ENCODE measurements at places on chromosomes 1 and 21.

DNA sequence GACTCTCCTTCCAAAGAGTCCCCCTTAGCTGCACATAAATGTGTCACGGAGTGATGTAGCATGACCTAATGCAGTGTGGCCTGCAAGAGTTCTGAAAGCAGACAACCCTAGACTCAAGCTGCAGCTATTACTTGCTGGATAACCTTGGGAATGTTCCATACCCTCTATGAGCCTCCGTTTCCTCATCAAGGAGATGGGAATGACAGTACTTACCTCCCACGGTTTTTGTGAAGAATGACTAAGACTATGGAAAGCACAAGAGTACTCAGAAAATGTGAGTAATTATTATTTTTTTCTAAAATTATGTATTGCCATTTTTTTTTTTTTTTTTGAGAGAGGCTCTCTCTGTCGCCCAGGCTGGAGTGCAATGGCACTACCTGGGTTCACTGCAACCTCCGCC lies 3.0 kb downstream of the TTC39A start:
- DNase-seq = peak; percentile 27

DNA sequence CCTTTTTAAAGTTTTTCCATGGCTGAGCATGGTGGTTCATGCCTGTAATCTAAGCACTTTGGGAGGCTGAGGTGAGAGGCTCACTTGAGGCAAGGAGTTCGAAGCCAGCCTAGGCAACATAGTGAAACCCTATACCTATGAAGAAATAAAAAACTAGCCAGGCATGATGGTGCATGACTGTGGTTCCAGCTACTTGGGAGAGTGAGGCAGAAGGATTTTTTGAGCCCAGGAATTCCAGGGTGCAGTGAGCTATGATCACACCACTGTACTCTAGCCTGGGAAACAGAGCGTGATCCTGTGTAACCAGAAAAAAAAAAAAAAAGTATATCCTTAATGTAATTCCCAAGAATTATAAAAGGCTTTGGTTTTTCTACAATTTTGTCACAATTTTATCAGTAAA lies 17.4 kb downstream of the DEPDC1 start:
- DNase-seq = no peak

DNA sequence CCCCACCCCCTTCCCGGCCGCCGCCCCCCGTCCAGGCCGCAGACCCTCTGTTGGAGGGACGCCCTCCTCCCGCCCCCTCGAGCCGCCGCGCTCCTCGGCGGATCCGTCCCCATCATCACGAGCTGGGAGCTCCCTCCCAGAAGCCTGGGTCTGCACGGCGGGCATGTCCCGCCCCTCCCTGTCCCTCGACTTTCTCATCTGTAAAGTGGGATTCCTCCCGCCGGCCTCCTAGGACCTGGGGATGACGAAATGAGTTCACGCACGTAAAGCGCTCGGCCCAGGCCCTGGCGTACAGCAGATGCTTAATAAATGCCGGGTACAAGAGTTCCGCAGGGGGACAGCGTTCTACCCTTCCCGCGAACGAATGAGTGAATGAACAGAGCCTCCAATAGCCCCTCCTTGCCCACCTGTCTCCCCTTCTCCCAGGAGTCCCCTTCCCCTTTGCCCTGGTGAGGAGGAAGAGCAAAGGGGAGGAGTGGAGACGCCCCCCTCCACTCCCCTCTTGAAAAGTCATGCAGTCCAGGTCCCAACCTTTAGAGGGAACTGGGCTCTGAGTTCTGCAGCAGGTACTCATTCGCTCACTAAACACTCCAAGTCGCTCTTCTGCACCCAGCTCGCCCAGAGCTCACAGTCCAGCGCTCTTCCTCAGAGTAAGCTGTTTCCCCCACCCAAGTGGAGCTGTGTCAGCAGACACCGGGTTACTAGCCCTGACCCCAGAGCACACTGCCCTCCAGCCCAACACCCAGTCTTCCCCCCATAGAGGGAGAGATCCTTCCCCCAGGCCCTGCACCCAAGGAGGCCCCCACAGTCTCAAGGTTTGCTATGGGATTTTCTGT lies 16.8 kb downstream of the RAP1GAP start:
- DNase-seq = no peak

- no peak for DNase-seq
These were observed 10.4 kb downstream of the TDRKH start for GRCh38 chr1:151779852-151780251.

DNA sequence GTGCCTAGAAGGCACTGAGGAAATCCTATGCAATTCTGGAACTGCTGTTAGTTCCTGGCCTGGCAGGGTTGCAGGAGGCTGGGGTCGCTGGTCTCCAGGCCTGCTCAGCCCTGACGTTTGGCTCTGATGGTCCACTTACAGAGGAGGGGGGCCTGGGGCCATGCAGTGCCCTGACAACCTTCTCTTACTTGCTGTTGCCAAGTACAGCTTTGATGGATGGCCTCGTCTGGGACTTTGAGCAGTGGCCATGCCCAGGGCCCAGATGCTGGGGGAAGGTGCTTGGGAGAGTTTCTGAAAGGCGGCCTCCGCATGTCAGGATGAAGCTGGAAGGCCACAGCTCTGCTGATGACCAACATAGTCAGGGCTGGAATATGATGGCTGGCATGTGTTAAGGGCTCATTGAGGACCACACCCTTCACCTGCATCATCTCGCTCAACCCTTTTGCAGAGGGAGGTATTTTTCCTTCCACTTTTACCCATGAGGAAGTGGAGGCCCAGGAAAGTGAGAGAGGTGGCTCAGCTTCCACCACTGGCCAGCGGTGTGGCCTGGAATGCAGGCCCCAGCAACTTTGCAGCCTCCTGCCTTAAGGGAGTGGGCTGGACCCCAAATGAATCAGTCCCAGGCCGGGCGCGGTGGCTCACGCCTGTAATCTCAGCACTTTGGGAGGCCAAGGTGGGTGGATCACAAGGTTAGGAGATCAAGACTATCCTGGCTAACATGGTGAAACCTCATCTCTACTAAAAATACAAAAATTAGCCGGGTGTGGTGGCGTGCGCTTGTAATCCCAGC lies 34.7 kb upstream of the LRRC3 start:
- DNase-seq = no peak

GRCh38 chr1:84842748-84843231 lies 50.2 kb downstream of the LPAR3 start:
- DNase-seq = peak; percentile 47

GRCh38 chr1:20600156-20600555 lies 11.3 kb downstream of the CDA start:
- DNase-seq = no peak

DNA sequence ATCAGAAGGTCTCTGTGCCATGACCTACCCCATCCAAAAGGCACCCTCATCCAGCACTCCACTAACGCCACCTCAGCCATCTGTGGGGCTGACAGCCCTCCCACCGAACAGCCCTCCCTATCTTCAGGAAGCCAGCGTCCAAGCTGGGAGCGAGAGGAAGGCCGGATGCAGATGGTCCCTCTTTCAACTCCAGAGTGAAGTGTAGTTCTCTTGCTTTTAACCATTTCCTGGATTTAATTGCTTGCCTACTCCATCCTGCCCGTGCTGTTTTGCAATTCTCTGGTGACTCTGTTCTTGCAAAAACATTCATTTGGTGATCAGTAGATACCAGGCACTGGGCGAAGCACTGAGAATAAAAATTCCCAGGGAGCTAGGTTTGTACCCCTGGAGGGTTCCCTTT lies 8.2 kb upstream of the DYRK1A start:
- no peak for DNase-seq

- no peak for DNase-seq
These were observed 37.3 kb downstream of the SNRPE start for GRCh38 chr1:203898458-203899352.

GRCh38 chr1:205382561-205382960 lies 25.8 kb upstream of the KLHDC8A start:
- no peak for DNase-seq

DNA sequence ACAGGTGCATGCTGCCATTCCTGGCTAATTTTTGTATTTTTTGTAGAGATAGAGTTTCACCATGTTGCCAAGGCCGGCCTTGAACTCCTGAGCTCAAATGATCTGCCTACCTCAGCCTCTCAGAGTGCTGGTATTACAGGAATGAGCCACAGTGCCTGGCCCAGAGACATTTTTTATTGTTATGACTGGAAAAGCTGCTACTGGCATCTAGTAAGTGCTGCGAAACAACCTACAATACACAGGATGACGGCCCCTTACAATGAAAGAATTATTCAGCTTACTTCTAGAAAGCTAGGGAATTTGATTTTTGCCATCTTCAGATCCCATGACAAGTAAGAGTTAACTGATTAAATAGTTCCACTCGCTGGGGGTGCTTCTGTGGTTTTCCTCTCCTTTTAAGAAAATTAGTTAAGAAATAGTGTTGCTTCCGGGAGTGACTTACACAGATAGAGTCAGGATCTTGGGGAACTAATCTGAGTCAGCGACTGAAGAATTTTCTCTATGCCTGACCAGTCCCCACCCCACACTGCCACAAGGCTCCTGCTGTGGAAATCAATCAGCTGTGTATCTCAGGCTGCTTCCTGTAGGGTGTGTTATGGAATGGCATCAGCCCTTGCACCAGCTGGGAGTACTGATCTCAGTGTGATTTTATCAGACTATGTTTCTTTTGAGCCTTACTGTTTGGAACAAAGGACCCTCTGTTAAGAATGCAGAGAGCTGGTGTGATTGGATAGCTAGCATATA lies 93.0 kb upstream of the BMP8A start:
- DNase-seq = peak; percentile 96

- no peak for DNase-seq
These were observed 9.1 kb downstream of the SCYL3 start for GRCh38 chr1:169884634-169885033.

DNA sequence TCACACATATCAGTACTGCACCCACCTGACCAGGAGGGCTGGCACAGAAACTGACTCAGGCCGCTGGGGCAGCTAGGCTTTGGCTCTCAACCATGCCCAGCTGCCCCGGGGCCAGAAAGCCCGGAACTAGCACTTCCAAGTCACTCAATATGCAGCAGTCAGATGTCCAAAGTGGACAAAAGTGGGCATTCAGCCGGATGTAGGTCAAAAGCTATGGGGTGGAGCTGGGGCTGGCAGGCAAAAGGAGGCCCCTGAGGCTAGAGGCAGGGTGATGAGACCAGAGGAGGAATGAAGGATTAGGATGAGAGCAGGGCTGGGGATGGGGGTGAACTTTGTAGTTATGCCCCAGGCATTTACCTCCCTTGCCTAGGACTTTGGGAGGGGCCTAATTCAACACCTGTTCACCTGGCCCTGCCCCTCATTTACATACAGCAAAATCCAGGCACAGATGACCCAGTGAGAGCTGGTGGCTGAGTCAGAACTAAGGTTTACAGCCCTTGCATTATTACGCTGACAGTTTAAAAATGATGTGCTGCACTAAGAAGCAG lies 30.7 kb upstream of the EDN2 start:
- DNase-seq = no peak

- DNase-seq = no peak
These were observed 89.4 kb downstream of the SEC16B start for GRCh38 chr1:177880339-177880891.

DNA sequence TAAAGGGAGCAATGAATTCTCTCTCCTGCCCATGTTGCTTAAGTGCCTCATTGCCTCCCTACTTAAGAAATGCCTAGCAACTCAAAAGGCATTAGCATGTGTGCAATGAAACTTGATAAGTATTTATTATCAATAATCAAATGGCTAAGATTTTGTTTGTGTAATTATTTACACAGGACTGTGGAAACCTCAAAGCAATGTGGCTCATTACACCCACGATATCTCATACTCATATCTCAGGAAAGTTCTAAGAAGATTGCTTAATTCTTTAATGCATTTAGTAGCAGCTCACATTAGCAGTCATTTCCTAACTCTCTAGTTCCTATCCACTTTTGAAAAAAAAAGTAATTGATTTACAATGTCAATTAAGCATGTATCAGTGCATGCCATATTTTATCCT lies 253.3 kb downstream of the DUSP10 start:
- no peak for DNase-seq

- DNase-seq = no peak
These were observed 39.1 kb upstream of the TTLL7 start for GRCh38 chr1:84037758-84038611.

- no peak for DNase-seq
These were observed 33.0 kb downstream of the PTPN14 start for GRCh38 chr1:214518361-214518760.

- DNase-seq = no peak
These were observed 17.9 kb upstream of the RAP1GAP start for GRCh38 chr1:21687081-21687529.

DNA sequence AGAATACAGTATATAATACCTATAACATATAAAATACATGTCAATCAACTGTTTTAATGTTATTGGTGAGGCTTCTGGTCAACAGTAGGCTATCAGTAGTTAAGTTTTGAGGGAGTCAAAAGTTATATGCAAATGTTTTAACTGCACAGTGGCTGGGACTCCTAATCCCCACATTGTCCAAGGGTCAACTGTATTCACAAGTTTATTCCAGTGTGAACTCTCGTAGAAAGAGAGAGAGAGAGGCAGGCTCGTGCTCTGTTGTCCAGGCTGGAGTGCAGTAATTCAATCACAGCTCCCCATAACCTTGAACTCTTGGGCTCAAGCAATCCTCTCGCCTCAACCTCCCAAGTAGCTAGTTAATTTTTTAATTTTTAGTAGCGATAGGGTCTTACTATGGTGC lies 66.0 kb downstream of the NRIP1 start:
- no peak for DNase-seq

GRCh38 chr1:97082160-97082848 lies 360.7 kb downstream of the PTBP2 start:
- DNase-seq = no peak

DNA sequence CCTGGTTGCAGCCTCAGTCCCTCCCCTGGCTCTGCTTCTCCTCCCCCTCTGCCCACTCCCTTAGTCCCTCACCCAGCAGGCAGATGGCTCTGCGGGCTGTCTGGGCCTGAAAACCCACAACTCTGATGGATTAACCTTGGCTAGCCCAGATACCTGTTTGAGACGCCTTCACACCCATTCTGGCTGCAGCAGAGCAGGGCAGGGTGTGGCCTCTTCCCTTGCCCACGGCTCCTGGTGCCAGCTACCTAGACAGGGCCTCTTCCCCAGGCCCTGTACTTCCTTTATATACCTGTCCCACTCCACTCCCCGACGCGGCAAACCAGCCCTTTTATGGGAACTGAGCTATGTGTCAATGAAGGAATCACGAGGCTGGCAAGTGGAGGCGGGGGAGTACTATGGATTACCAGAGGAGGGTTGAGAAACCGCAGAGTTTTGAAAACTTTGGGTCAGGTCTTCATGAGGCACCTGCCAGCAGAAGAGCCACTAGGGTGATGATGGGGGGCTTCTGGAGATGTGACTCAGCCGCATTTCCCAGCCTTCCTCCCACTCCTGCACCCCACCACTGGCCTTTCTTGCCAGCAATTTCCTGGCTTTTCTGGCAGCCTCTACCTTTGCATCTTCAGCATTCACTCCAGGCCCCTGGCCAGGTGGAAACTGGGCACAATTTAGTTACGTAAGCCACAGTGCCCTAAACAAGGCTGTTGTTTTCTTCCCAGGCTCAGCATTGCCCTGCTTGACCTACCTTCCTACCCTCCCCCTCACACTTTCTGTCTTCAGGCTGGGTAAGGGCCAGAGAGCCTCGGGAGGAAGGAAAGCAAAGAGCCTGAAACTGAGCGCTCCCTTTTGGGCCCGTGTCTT lies at the start of gene CHI3L1:
Gene CHI3L1 (minus strand): TSS at position 259 of the 858 bp plus-strand sequence. CDS start 81 bp downstream, at position 178.
- no peak for DNase-seq

Data from adipocyte (in vitro differentiated cells).